ENCODE measurements at places on chromosomes 6 and 20.

DNA sequence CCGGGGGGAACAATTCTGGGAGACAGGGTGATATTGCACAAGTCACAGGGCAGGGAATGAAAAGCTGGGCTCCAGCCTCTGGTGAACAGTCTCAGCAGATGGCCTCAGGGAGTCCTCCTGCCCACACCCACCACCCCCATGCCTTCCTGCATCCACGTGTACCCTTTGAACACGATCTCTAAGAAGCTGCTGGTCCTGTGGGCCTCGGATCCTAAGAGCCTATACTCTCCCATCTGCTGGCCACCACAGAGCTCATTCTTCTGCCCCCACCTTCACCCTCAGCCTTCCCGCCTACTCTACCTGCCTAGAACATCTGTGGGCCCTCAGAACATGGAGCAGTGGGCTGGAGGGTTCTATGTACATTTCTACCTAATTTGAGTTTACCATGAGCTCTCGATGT lies 60.3 kb downstream of the TRERF1 start:
- no peak for DNase-seq

- DNase-seq: no peak
Measured at GRCh38 chr6:51350308-51350904, 531.7 kb downstream of the TFAP2B start.

GRCh38 chr6:80181352-80182081 lies 75.0 kb downstream of the BCKDHB start:
- DNase-seq: no peak

- no peak for DNase-seq
Measured at GRCh38 chr20:57809149-57809548, 99.3 kb upstream of the PMEPA1 start.

- DNase-seq: no peak
Measured at GRCh38 chr6:44668391-44668930, 281.0 kb downstream of the CDC5L start.

GRCh38 chr20:2295886-2296515 lies at the start of gene TGM3:
Gene TGM3 (plus strand): TSS chr20:2296001. CDS start chr20:2296064, 63 bp downstream.
- DNase-seq: no peak

DNA sequence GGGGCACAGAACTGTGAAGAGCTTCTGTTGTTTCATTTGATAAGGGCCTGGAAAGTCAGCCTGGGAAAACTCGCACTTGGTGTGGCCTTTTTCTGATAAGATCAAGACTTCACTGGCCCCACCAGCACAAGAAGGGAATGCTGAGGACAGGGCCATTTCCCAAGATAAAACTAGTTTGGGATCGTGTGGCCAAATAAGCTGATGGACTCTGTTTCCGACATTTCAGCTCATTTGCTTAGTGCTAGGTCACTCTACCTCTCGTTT lies 116.0 kb downstream of the CLIC5 start:
- no peak for DNase-seq

DNA sequence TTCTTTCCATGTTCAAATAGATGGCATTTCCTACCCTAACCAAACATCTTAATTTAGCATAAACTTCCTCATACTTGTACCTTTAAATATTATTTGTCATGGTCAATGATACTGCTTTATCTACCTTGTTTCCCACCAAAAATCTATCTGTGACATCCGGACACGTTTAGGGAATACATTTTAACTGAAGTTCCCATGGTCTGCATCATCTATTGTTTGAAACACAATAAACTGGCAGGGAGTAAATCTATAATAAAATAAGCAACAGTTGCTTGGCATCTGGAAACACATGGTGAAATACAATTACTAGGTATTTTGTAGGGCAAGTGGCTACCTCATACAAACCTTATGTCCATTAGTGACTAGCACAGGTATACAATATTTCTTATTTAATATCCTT lies 289.1 kb downstream of the GJA1 start:
- DNase-seq: no peak

GRCh38 chr6:52135217-52135616 lies 47.8 kb upstream of the PKHD1 start:
- DNase-seq: no peak
